ENCODE measurements at places on chromosomes 1 and 21.

DNA sequence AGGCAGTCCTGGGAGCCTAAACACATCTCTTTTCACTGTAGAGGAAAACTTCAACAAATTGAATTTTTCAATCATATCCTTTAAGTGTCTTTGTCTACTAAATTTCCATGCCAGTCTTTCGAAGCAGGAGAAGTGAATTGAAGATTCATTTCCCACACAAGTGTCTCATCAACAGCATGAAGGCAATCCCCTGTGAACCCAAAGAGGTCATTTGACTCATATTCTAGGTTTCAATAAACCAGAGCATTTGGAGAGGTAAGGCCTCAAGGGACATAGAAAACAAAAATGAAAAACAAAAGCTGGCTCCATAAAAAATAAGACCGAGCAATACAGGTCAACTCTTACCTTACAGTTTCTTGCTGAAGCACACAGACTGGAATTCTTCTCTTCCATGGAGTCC is 94.1 kb upstream of the ATP1B1 start:
- DNase-seq: peak; percentile 3

DNA sequence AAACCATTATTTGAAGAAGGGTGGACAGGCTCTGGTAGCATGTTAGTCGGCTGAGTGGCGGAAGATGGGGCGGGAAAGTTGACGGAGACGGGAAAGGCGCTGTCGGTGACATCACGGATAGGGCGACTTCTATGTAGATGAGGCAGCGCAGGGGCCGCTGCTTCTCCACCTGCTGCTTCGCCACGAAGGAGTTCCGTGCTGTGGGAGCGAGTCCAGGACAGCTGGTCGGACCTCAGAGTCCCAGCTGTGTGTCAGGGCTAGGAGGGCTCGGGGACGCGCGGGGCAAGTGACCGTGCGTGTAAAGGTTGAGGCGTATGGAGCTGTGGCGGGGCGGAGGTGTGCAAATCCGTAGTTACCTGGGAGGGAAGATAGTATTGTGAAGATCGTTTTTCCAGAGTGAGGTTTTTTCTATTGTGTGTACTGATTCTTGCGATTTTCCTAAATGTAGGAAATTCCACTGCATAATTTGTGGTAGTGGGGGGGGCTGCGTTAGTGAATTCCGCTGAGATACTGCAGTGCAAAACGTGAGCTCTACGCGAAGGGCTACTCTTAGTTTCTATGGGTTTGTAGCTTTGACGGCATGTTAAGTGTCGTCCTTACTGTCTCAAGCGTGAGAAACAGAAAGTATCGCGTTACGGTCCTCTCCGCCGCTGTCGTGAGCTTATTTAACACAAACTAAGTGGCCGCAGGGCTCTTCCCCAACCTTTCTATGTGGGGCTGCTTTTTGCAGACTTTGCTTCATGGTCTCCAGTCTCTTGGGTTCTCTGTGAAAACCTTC is 111.2 kb upstream of the NBPF11 start:
- DNase-seq: peak; percentile 84

GRCh38 chr1:1125945-1126344 is 10.1 kb upstream of the C1orf159 start:
- DNase-seq: no peak

DNA sequence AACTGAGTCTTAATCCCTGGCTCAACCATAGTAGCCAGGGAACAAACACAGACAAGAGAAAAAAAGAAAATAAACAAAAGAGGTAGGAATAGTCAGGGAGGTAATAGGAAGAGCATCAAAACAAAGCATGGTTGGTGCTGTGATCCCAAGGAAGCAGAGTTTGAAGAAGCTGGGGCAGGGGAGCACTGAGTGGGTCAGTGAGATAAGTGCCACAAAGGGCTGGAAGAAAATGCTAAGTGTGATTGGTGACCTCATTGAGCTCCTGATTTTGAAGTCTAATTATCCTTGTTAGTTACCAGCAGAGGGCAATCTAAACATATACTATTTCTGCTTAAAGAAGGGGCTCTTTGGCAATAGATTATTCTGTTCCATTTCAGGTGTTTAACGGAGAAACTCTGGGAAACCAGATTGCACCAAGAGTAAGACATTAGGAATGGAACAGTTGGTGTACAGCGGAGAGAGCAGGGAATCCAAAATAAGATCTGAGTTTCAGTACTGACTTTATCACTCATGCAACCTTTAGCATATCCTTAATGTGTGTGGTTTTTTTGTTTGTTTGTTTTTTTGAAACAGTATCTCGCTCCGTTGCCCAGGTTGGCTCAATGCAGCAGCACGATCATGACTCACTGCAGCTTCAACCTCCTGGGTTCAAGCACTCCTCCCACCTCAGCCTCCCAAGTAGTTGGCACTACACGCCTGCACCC is 30.7 kb upstream of the KIAA1614 start:
- peak; percentile 43 for DNase-seq

- peak; percentile 94 for DNase-seq
These were observed at the start of gene HIPK1 for GRCh38 chr1:113928941-113929749. Gene HIPK1, plus strand, starts transcription at chr1:113929324.

DNA sequence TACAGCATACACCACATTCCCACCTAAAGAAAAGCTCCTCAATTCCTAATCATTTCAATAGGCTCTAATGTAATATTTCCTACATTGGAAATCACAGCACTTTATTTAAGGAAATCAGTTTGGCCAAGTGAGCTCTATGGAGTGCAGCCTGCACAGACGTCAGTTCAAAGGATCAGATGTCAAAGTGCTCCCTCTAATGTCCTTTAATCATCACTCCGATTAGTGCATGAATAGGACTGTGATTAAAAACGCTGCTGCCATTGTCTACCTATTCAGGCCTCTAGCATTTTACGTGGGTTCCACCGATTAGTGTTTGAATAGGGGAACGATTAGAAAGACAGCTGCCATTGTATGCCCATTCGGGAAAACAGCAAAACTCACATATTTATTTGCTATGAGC is 50.2 kb downstream of the DPYD start:
- DNase-seq: no peak

GRCh38 chr1:189438808-189439207 is 1038.9 kb downstream of the BRINP3 start:
- DNase-seq: no peak

DNA sequence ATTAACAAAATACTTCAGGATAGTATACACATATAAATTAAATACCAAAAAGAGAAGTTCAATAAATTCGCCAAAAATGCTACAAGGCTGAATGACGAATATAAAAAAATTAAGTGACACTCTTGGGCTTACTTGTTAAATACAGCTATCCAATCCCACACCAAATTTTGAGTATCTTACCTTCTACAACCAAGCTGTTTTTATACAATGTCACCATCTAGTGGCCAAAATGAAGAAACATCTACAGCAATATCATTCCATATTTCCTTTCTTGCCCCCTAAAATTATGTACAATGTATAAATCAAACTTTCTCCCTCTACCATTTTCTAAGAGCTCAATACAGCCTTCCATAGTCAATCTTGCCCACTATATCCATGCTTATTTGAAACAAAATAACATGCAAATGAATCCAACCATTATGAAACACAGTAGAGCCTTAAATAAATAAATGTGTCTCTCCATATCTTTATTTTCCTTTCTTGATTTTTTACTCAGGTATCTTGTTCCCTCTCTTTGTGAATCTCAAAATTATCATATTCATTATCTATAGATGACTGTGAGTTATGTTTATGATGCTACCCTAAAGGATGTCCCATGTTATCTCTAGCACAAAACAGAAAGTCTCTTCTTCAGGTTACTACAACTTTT is 86.3 kb downstream of the ACBD6 start:
- DNase-seq: peak; percentile 26

DNA sequence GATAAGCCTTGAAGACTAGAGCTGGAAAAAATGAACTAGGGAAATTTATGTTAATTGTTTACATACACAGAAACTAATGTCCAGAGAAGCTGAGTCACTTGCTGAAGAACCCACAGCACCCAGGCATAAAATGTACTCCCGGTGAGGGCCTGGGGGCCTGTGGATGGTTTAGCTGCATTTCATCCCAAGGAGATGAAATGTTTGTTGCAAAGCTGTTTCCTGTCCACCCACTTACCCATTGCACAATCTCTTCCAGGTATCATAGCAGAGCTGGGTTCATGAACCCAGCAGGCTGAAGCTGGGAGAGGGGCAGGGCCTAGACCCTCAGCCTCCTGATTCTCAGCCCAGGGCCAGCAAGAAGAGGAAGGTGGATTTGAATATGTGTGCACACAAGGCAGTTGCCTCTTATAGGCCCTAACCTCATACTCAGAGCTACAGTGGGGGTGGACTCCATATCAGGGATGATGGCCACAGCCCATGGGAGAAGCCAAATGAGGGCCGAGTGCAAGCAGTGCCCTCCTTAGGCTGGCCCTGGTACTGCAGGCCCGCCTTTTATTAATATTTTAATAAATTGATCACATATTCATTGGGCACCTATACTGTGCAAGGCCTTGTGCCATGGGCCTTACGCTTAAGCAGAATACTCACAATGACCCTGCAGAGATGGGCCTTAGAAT is 110.8 kb downstream of the LACTBL1 start:
- peak; percentile 10 for DNase-seq

- no peak for DNase-seq
These were observed 781 bp upstream of the METTL13 start for GRCh38 chr1:171780583-171781175.

- peak; percentile 13 for DNase-seq
These were observed at the start of gene CR1 for GRCh38 chr1:207495801-207496792. Gene CR1, plus strand, starts transcription at chr1:207496157. Its CDS starts 111 bp downstream, at chr1:207496268.

GRCh38 chr1:152906023-152906565 is 2.3 kb upstream of the IVL start:
- no peak for DNase-seq

DNA sequence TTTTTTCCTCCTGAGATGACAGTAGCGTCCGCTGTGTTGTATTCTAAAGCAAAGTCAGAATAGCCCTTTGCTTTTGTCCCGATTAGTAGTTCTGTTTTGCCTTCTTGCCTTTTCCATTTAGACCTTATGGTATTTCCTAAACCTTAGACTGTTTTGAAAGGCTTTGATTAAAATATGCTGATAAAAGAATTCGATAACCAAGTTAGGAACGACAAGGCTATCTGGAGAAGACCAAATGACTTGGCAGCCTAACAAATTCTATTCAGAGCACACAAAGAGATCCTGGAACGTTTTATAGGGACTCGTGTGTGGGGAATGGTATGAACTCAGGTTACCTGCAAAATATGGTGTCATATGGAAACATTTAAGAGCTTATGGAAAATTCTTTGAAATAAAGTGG is 42.9 kb downstream of the NFIA start:
- no peak for DNase-seq

All from activated CD4-positive, alpha-beta T cell treated with anti-CD3 and anti-CD28 coated beads, Interleukin-2, Interleukin-6, amounts not matched to agents 100 ng/mL and 50 ng/mL, durations not matched to agents 16 hours and 8 hours (primary cell).